ENCODE measurements at places on chromosomes 7 and 10.

DNA sequence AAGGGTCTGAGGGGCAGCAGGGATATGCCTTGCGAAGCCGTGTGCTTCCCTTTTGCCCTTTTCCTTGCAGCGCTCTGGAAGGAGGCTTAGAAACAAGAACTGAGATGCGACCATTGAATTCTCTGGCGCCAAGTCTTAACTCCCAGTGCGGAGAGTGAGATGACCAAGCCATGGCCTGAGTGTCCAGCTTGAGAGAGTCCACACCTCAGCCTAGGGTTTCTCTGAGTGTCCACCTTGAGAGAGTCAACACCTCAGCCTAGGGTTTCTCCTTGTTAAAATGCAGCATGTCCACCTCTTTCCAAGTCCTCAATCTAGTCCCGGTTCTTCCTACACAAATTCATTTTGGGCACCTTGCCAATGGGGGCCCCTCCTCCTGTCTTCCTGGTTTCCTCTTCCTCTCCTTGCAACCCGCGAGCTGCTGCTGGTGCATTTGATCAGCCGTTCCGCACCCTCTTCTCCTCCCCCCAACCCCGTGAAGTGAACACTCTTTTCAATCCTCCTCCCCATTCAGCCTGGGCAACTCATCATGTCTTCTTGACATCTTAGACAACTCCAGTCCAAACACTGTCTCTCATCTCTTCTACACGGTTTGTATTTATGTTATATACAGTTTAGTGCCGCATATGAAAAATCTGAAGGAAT, 178.2 kb upstream of the PITRM1 start:
- DNase-seq: no peak

DNA sequence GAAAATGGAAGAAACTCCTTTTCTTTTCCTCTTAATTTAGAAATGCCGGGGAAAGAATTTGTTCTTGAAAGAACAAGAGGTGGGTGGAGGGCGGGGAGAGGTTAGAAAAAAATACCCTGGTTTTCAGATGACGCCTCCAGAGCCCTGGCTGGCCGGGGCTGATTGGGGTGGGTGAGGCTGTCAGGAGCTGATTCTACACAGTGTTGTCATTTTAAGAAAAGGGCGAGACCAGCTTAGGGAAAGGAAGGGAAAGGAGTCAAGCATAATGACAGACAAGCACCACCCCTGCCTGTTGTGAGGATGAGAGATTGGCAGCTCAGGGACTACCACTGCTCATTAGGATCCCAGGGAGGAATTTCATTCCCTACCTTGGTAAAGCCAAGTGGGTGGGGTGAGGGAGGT, 9.9 kb upstream of the FAM180A start:
- no peak for DNase-seq

GRCh38 chr10:78286186-78286585, 252.5 kb downstream of the RPS24 start:
- no peak for DNase-seq

- no peak for DNase-seq
These were observed 129.3 kb upstream of the BET1 start for GRCh38 chr7:94133460-94133859.

GRCh38 chr10:80136134-80136571, 3.6 kb downstream of the PLAC9 start:
- DNase-seq: peak; percentile 39

DNA sequence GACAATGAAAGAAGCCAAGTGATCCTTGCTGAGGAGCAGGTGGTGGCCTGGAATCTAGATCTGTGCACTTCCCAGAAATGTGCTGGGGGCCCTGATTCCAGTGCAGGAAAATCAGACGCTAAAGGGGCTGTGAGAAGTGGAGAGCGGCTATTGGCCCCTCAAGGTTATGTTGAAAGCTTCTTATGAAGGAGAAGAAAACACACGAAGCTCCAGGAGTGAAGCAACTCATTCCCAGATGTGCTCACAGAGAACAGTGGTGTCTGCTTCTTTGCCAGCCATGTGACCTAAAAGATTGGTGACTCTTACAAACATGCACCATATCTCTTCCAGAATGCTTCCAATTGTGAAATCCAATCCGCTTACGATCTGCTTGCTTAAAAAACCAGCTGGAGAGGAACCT, 679.3 kb upstream of the IGFBP3 start:
- DNase-seq: no peak

GRCh38 chr10:100864978-100865377, 47.8 kb upstream of the SLF2 start:
- DNase-seq: no peak

DNA sequence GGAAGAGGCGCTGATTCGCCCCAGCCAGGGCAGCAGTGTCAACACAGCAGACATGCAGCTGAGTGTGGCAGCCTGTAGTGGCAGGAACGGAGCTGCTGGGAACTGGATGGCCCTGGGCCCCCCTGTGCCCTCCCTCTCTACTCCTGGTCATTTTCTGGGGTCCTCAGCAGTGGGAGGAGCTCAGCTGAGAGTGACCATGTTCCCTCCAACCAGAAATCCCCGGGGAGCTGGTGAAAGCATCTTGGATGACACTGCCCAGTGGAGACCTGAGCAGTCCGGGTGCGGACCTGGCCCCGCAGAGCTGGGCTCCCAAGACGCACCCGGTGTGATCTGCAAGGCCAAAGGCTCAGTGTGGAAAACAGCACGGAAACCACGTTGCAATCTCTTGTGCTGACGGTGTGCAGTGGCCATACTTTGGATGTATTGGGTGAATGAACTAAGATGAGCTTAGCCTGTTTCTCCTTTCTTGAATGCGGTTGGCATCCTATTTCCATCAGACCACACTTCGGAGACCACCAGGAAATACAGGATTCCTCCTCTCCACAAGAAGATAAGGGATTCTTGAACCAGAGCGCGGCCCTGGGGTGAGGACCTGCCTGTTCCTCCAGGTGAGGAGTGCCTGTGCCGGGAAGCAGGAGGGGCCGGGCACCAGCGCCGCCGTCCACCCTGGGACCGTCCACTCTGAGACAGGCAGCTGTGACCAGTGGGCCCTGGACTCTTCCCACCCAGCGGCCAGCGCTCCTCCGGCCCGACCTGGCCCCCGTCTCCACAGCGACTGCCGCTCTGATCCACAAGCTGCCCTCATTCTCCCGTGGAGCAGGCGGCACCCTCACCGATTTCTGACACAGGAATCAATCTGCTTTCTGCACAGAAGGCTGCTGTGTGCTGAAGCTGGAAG, 93.5 kb upstream of the DIP2C start:
- peak; percentile 37 for DNase-seq

DNA sequence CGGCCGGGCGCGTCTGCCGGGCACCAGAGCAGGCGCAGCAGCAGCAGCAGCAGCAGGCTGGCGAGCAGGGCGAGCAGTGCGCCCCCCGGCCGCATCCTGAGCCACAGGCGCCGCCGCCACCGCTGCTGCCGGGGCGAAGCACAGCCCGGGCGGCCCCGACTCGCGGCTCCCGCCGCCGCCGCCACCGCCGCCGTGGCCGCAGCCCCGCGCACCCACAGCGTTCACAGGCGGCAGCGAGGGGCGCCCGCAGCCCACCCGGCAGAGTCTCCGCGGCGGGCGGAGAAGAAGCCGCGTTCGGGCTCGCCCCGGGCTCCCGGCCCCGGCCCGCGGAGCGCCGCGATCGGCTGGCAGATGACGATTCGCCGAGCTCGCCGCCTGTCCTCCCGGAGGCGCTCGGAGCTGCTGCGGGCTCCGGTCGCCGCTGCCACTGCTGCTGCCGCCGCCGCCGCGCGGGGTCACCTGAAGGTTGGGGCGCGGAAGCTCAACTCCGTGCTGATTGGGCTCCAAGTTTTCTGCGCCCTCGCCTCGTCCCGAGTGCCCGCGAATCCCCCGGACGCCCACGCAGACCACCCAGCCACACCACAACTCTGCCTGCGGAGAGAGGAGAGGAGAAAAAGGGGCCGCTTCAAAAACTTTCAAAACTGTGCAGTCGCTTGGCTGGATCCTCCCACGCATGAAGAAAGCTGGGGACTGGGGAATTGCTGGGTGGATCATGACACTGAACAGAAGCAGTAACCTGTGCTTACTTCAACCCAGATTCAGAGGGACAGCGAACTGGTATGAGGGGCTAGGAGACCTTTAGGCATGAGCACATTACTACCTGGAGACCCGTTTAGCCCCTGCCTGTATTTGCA, at the start of gene ST8SIA6:
TSS of gene ST8SIA6 (minus strand) at position 435 of the 854 bp plus-strand sequence. CDS start at position 95, 340 bp downstream.
- DNase-seq: peak; percentile 81

Measured in activated effector memory CD4-positive, alpha-beta T cell treated with anti-CD3 and anti-CD28 coated beads, Interleukin-2, amount 50 U/mL, for 16 hours (primary cell).